ENCODE measurements at places on chromosomes 3 and 15.

- no peak for DNase-seq
These were observed 11.0 kb downstream of the SPTBN5 start for GRCh38 chr15:41882689-41883483.

DNA sequence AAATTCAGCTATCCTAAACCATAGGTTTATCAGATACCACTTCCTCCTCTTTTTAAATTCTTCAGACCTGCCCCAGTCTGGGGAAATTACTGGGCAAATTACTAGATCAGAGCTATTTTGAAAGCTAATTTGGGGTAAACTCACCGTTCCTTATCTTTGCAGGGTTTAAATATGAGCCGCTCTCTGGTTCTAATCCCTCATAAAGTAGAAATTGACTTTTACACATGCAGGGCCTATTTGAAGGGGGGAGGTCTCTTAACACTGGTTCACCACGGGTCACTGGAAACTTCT is 11.0 kb upstream of the MEIS2 start:
- peak; percentile 35 for DNase-seq

GRCh38 chr3:184532940-184533732 is 28.4 kb upstream of the EPHB3 start:
- DNase-seq, result no peak

DNA sequence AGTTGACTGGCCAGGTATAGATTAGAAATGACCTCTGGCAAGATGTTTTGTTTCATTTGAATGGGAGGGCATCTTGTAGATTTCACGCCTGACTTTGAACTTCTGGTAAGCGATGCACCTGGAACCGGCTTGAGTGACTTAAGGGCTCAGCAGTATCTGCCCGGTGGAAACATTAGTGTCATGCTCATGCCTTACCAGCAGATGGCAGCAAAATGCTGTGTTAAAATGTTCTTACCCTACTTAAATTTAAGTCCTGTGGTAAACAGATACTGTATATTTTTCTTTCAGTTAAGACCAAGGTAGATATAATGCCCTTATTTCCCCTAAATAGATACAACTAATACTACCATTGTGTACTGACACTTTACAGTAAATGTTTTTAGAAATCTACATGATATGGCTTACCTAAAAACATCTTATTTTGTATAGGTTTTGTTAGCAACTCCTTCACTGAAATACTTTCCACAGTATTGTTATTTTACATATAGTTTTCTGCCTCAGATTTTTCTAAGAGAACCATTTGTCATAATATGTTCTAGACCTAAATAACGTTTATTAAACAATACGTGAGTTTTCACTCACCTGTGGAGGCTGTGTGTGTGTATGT is 25.5 kb downstream of the ASB7 start:
- DNase-seq, result peak; percentile 60

DNA sequence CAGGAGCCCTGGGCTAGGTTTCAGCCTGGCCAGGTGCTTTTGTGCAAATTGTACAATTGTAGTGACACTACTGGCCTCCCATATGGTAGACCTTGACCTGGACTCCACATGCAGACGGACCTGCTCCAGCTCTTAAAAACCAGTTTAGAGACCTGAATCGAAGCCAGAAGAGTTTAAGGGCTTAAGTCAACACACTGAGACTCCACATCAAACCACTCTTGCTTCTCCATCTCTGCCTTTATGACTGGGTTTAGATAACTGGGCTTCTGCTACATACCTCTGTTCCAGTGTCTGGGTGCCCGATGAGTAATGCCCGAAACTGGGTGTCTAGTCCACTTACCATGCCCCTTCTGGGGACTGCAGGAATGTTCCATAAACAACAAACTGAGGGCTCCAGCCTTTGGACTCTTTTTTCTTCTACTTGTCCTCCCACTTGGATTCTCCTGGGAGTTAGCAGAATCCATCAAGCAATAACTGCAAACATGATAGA is 32.8 kb downstream of the TMEM212 start:
- no peak for DNase-seq

DNA sequence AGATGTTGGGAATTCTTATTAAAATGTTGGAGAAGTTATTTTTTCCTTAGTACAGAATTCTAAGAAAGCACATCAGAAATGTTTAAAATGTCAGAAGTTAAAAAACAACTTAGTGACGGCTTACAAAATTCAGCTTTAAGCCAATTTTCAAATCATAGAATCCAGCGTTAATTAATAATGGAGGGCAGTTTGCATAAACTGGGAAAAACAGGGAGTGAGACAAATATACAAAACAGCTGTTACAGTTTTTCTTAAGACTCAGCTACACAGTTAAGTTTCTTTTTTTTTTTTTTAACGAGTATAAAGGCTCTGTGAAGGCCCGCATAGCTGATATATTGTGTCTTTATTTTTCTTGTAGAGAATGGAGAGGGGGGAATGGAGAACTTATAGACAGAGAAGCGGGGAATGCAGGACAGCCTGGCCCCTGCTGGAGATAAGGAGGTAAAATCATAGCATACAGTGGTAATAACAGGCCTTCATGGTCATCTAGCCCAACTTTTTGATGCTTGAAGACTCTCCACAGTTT is 164.4 kb downstream of the BBX start:
- no peak for DNase-seq

DNA sequence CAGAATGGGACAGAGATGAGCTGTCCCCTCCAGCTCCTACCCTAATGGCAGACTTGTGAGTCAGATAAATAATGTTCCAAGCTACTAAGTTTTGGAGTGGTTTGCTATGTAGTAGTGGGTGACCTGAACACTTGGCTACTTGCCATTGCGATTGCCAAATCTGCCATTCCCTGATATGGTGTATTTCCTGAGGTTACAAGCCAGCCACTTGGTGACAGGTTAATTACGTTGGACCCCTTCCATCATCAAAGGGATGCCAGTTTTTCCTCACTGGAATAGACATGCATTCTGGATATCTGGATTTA is 33.6 kb downstream of the MORF4L1 start:
- no peak for DNase-seq

DNA sequence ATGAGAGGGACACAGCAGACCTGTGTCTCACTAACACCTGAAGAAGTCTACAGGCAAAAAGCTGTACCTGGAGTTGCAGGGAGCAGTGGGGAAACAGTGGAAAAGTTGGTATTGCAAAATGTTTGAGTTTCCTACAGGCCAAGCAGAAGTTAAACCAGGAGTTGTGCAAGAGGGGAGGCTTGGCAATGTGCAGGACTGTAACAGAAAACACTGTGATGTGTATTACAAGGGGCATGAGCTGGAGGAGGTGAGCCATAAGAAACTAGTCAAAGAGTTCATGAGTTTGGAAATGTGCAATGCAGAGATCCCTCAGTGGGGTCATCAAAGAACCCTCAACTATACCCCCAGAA is 47.1 kb upstream of the SERPINI2 start:
- DNase-seq, result no peak

DNA sequence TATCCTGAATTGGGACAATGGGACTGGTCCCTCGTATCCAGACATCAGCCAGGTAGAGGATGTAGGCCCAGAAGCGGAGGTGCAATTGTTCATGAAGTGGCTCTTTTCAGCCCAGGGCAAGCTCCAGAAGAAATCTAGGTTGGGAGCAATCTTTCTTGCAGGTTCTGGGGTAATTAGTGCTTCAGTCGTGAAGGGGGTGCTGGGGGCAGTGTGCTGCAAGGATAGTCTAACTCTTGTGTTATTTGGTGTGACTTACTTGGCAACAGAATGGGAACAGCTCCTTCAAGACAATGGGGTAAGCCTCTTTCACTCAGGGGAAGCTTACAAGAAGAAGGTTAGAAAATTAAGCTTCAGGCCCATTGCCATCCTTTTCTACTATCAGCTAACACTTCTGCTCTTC is 273.0 kb downstream of the DIPK2A start:
- DNase-seq, result no peak

- DNase-seq, result no peak
These were observed 231.5 kb downstream of the WDR72 start for GRCh38 chr15:53527996-53528395.

DNA sequence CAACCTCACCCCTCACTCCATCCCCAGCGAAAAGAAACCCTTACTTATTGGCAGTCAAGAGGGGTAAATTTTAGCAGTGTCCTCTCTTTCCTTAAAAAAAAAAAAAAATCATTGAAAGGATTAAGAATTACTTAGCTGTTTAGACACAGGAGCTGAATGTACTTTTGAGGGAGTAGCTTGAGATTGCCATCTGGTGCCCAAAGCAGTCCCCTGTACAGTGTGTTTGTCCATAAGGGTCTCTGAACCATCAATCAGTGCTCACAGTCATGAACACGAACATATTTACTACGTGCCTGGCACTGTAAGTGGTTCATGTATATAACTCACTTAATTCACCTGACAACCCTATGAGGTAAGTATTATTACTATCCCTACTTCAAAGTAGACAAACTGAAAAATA is 463.5 kb downstream of the RAP2B start:
- peak; percentile 70 for DNase-seq

- no peak for DNase-seq
These were observed 47.8 kb downstream of the ATP2B2 start for GRCh38 chr3:10457560-10457959.

DNA sequence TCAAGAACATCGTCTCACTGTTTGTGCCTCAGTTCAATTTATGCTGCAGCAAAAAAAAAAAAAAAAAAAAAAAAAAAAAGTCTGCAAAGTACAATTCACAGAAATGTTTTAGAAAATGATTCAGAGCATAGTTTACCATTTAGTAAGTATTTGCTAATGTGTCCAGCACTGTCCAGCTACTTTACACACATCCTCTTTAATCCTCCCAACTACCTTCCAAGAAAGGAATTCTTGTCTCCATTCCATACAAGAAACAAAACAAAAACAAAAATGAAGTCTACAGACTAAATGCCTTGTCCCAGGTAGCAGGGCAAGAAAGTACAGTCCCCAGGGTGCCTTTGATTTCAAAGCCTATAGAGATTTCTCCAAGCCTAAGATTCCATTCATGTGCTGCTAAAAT is 38.9 kb upstream of the SNTN start:
- no peak for DNase-seq

DNA sequence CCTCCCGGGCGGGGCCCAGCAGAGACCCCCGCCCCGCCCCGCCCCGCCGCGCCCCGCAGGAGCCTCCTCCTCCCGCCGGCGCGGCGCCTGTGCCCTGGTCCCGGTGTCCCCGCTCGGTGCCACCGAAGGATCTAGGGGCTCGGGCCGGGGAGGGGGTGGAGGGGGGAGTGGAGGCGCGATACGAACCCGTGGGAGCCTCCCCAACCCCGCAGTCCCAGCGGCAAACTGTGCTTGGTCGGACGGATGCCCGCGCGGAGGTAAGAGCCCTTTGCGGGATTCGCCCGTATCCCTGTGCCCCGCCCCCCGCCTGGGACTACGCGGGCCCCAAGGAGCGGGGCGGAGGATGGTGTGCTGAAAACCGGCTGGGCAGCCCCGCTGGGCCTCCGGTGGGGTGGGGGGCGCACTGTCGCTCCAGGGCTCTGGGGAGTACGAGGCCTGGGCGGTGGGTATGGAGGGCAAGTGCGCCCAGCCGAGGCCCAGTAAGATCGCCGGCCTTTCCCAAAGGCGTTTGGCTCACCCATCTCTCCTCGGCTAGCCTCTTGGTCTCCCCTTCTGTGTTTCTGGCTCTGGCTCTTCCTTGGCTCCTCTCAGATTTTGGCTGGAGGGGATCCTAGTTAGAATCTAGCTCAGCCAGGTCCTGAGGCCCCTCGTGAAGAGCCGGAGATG is 65.6 kb upstream of the POLG start:
- peak; percentile 66 for DNase-seq

GRCh38 chr15:90456236-90456635 is 68.2 kb downstream of the IQGAP1 start:
- no peak for DNase-seq

GRCh38 chr3:157319672-157320071 is 117.0 kb upstream of the PTX3 start:
- DNase-seq, result no peak

- no peak for DNase-seq
These were observed 27.7 kb downstream of the PLD1 start for GRCh38 chr3:171782617-171783016.

GRCh38 chr3:189572249-189572648 is 58.9 kb upstream of the TP63 start:
- no peak for DNase-seq

- no peak for DNase-seq
These were observed 11.5 kb upstream of the RTP1 start for GRCh38 chr3:187185759-187186158.

GRCh38 chr15:27249760-27250109 is 278.8 kb downstream of the GABRG3 start:
- DNase-seq, result no peak

GRCh38 chr15:67799801-67800205 is 25.5 kb upstream of the SKOR1 start:
- no peak for DNase-seq

GRCh38 chr15:70387081-70387480 is 289.4 kb upstream of the TLE3 start:
- no peak for DNase-seq

DNA sequence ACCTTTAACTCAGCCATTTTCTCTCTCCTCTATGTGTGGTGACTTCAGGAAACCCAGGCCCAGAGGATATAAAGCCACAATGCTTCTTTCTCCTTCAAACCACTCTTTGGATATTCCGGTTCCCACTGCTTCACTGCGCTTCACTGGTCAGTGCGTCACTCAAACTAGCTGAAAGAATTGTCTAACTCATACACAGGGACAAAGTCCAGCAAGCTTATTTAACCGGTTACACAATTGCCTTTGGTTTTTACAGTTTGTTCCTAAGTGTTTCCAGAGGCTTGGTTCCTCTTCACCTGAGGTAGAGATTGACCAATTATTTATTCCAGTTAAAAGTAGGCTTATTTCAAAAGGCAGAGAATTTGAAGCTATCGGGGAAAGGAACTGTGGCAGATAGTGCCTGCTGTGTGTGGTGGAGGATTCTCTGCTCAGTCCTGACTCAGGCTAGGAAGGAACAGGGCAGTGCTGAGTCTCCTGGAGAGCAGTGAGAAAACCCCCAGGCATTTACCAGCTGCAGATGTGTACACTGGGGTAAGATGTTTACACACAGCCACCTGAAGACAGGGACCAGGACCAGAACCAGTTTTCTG is at the start of gene HGD:
Gene HGD, minus strand, starts transcription at position 145 of the 587 bp plus-strand sequence. Its CDS starts 128 bp downstream, at position 17.
- DNase-seq, result no peak

DNA sequence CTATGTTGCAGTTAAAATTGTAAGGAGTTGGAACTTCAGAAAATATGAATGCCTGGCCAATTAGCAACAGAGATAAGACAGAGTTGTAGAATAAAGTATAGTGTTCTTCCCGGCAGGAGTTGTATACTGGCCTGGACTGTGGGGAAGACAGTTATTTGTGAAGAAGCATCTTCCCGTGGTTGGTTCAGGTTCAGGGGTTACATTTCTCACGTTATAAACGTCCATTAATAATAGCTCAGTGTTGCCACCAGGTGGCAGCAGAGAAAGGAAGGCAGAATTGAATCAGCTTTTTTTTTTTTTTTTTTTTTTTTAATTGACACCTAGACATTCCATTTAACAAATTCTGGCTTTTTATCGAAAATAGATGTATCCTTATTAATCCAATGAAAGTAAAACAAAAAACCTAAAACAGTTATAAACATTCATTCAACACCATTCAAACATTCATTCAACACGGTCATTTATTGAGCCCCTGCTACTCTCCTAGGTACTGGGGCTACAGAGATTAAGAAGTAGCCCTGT is 66.4 kb upstream of the NR2E3 start:
- peak; percentile 64 for DNase-seq

- DNase-seq, result no peak
These were observed 292.0 kb upstream of the CCDC54 start for GRCh38 chr3:107085261-107085660.
